ENCODE measurements at places on chromosomes 3 and 15.

- DNase-seq: no peak
Measured at GRCh38 chr3:126130981-126131745, 47.2 kb upstream of the SLC41A3 start.

DNA sequence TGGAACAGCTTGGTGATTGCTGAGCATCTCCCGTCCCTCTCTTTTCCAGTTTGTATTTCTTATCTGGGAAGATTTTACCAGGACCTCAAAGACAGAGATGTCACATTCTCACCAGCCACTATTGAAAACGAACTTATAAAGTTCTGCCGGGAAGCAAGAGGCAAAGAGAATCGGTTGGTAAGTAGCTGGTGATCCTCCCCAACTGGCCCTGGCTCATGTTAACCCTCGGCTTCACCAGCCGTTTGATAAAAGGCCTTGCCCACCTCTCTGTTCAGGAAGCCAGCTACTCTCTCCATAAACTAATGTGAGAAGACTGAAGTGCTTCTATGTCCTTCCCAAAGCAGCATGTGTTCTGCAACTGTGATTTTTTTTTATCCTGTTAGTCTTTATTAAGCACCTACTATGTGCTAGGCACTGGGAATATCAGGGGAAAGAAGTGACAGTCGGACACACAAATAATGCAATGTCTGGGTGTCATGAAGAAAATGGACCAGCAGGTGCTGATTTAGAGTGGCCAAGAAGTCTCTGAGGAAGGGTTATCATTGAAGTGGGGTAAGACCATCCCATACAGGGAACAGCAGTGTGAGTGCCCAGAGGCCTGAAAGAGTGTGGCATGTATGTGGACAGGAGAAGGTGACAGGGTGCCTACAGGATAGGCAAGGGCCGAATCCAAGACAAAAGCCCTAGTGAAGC, 1.2 kb downstream of the MANF start:
- no peak for DNase-seq

DNA sequence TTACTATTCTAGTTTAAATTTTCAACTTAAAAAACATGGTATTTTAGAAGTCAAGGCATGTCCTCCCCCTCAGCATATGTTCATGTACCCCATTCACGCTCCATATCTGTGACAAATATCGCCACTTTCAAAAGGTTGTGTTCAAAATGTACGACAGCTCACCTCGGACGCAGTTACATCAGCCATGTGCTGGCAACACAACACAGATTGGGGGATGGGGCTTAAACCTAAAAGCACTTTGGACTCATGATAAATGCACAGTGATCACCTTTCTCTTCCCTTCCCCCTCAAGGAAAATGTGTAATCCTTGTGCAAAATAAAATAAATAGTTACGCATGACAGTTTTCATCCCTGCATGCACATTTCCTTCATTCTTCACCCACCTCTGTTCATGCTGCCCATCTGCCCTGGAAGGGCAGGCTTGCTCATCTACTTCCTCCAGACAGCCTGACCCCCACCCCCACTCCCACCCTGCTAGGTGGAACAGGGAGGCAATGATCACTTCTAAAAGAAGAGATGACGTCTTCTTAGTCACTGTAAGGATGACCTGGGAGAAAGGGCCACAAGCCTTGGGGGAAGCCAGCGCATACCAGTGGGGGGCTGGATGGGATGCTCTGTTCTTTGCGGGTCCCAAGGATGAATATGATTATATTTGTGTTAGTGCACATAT, 271.4 kb upstream of the SEMA6D start:
- DNase-seq: no peak

DNA sequence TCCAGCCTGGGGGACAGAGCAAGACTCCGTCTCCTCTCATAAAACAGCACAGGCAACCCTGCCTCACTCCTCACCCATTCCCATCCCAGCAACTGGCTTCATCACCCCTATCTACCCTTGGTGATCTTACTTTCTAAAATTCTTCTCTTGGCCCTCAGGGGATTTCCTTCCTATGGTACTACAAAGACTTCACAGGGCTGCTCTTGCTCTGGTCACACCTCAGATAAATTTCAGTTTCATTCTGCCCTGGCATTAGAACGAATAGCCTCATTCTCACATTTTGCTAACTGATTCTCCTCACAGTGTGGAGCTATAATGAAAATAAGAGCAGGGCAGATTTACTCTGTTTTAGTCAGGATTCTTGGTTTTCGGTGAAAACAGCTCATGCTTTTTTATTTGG, 22.1 kb upstream of the CRBN start:
- no peak for DNase-seq

GRCh38 chr15:93476491-93477177, 387.6 kb upstream of the RGMA start:
- peak; percentile 72 for DNase-seq

GRCh38 chr15:71939981-71940588, 129.7 kb downstream of the NR2E3 start:
- DNase-seq: no peak

DNA sequence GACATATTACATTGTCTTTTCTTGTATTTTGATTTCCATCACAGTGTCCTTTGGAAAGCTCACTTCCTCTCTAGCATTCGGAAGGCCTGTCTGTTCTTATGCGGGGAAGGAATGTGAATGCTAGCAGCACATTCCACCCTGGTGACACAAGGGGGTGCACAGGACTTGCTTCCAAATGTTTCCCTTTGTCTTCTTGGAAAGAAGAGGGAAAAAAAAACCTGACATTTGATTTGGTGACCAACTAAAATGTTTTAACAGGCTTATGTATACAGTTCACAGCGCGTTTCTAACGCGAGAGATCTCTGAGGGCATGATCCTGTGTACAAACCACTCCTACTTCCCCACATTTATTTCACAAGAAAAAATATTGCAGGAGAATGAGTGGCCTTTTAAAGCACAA, 107.6 kb upstream of the FXR1 start:
- DNase-seq: peak; percentile 57

DNA sequence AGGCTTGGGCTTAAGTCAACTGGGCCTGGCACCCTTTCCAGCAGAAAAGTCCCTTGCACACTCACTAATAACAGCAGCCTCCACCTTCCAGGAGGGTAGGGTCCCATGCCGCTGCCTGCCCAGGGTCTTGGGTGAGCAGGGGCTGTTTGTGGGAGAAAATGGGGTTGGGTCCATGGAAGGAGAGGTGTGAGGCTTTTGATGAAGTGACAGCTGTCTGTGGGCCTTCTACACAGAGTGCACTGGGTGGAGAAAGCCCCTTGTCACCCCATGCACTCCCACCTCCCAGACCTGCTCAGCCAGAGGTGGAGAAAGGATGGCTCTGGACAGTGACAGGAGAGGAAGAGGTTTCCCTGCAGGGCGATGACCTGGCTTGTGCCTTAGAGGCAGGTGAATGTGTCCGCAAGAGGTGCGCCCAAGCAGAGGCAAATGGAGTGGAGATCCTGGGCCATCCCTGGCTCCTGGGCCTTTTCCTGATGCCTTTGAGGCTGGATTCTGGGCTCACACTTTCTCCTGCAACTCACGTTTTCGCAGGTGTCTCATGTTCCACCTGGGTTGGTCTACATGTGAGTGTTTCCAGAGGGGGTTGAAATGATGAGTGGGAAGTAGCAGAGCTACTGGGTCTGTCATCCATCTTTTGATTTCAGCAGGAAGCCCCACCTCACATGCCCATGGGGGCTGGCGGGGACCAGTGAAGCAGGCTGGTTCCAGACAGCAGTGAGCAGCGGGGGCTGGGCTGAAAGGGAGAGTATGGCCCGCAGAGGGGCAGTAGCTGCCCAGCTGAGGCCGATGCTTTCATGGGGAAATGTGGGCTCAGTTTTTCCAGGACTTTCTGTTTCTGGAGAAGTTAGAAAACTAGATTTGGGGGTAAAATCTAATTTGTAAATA, 85.2 kb upstream of the PRR23E start:
- no peak for DNase-seq

GRCh38 chr15:66822114-66822513, 120.1 kb downstream of the SMAD6 start:
- no peak for DNase-seq

- no peak for DNase-seq
Measured at GRCh38 chr3:149195221-149195620, 26.4 kb downstream of the CP start.

GRCh38 chr3:78749056-78749455, 1018.7 kb downstream of the ROBO1 start:
- no peak for DNase-seq

DNA sequence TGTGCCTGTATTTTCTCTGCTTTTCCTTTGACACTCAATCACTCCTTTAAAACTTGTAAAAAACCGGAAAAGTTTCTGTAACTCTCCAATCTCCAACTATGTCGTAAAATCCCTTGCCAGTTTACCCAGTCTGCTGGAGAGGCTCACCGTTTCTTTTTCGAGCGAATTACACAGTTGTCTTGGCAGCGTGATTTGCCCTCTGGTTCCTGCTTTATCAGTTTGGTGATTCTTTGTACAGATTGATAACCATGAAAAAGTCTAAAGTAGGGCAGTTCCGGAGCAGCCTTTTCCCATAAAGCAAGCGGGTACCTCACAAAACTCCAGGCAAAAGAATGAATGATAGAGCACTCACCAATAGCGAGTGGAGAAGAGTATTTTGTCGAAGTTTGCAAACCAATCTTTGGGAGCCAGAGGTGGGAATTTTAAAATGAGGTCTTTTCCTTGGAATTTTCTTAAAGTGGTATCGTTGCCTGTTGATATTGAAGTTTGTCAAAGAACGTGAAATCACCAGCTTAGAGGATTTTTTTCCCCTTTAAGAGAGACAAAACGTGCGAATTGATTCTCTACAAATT, at the start of gene TTC23:
Gene TTC23 (minus strand): TSS at position 312 of the 572 bp plus-strand sequence. CDS start 20,869 bp downstream, outside the sequence.
- peak; percentile 91 for DNase-seq

- DNase-seq: no peak
Measured at GRCh38 chr3:127620637-127621375, 8.2 kb upstream of the PODXL2 start.

GRCh38 chr15:56964182-56964581, 45.7 kb downstream of the TCF12 start:
- DNase-seq: no peak

- DNase-seq: peak; percentile 8
Measured at GRCh38 chr15:39886418-39886817, 33.6 kb downstream of the GPR176 start.

DNA sequence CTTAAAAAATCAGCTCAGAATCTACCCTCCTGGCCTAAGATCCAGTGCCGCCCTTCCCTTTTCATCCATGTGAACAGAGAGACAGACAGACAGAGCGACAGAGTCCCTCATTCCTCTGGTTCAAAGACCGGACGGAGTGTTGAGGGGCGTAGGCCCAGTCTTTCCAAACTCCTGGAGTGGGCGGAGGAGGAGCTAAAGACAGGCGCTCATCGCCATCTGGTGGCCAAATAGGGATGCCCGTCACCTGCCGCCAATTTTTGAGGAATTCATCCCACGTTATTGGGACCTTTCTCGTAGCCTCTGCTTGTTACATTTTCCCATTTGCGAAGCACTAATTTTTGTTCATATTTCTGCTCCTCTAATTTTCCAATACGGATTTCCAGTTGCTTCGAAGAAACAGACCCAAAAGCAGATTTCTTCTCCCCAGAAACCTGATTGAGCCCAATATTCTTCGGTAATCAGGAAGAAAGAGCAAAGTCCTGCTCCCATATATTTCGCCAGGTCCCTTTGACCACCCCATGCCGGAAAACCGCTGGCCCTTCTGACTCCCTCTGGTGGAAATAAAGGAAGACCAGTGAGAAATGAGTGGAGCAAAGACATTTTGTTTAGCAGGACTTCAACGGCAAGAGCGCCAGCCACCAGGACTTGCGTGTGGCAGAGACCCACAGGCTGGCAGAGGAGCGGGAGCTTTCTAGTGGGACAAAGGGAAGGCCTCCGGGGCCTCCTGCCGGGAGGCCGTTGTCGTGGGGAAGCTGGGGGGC, 88.0 kb downstream of the LRRK1 start:
- peak; percentile 82 for DNase-seq

DNA sequence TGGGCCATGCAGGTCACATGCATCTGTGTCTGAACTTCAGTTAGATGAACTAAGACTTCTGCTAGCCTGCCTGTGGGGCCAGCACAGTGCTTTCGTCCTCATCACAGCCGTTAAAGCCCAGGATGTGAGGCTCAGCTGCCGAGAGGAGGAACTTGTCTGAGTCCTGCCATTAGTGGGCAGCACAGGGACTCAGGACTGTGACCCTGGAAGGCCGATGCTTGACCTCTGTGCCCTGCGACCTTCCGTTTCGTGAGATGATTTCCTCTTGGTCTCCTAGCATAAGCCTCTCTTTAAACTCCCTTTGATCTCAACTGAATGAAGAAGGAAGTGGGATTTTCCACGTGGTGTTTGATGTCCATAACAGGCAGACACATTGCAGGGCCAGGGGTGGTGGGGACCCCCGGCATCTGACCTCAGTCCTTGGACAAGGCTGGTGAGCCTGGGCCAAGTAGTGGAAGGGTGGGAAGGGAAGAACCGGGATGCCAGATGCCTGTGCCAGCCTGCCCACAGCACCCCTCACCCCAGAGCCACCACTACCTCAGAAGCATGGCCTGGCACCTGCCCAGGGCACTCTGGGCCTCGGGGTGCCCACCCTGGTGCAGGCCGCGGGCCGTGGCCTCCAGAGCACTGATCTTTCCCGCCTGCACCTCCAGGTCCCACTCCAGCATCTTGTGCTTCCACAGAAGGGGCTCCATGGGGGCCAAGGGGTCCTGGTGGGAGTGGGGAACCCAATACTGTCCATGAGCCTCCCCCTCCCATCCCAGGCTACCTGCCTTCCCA, 21.6 kb downstream of the PLA2G4B start:
- DNase-seq: no peak

DNA sequence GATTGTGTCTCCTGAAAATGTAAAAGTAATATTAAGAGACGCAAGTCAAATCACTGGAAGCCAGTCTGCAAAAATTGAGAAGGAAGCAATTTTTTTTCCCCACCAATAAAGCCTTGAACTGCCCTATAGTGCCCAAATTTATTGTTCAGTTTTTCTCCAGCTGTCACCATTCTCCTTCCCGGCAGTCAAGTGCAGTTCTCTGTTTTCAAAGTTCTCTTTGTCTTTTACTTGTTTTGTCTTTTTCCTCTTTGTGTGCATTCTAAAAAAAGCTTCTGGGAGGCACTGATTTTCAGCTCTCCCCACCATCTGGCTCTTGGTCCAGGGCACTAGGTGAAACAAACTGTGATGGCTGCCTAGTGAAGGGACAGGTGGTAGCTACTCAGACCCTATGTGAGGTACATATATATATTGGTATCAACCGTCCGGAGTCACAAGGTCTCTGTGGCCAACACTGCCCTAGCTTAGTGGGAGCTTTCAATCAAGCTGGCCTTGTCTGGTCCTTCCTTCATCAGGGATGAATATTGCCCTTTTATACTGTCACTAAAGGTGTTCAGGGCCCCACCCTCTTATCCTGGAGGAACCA, 6.1 kb upstream of the CLRN1 start:
- no peak for DNase-seq

DNA sequence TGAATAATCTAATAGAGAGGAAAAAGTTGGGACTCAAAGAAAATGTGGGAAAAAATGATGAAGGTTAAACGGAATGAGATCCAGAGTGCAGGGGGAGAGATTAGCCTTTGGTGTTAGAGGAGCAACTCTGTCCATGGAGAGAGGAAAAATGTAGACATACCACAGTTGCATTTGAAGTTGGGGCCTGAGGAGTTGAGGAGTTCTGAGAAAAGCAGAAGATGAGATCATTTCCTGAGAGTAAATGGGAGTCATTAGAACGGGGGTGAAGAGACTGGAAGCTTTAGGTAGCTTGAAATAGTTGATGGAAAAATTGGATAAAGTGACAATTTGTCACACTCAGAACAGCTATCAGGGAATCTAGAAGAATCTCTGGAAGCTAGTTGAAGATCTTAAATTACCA, 7.3 kb downstream of the CCR5AS start:
- peak; percentile 16 for DNase-seq

- peak; percentile 91 for DNase-seq
Measured at GRCh38 chr15:48423896-48424475, 92.8 kb downstream of the DUT start.

GRCh38 chr3:144915202-144915601, 943.6 kb downstream of the DIPK2A start:
- no peak for DNase-seq

All from epithelial cell of esophagus (primary cell).